ENCODE measurements at places on chromosomes 11 and 22.

- DNase-seq = no peak
Observed at GRCh38 chr22:50092342-50092741, 2.5 kb downstream of the MOV10L1 start.

DNA sequence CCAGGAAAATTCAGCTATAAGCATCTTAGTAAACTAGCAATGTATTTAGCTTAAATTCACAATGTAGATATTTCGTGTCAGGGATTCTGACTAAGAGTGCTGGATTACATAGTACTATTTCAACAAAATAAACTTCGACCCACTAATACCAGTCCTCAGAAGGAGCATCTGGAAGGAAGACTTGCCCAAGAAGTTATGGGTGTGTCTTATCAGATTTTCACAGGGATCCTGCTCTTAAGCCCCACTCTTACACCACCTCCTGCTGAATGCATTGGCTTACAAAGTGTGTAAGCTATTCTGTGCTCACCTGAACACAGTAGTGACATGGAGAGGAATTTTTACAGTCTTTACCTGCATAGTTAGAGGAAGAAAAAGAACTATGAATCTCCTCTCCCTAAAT is 35.4 kb upstream of the ANO5 start:
- DNase-seq = no peak

GRCh38 chr22:38869663-38870062 is 2.4 kb downstream of the CBX6 start:
- no peak for DNase-seq

DNA sequence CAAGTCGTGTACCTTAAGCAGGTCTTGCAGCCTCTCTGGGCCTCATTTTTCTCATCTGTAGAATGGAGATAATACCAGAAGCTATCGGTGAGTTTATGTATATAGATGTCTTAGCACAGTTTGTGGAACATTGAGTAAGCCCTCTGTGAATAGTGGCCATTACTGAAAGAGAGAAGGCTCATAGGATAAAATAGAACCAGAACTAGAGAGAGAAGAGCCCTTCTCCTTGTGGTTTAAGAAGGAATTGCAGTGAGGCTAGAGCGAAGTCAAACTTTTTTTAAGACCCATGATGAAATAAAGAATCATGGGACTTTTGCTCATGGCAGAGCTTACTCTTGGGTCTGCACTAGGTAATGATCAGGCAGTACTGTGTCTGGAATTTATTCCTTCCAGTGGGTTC is 137.1 kb downstream of the TRIM44 start:
- DNase-seq = no peak
